Calu3 (cell line): ENCODE measurements at places on chromosomes 7 and 10. TPM values are rescaled to one million over a fixed set of nuclear protein-coding genes. Genes with fewer than 3 reads are reported as not detected.

The TRIM74 gene
- 0.33 TPM in 1 of 2 replicates, not detected in the other for total RNA-seq

- DNase-seq: no peak
Observed at GRCh38 chr7:85924062-85924461, 719.6 kb upstream of the GRM3 start.

DNA sequence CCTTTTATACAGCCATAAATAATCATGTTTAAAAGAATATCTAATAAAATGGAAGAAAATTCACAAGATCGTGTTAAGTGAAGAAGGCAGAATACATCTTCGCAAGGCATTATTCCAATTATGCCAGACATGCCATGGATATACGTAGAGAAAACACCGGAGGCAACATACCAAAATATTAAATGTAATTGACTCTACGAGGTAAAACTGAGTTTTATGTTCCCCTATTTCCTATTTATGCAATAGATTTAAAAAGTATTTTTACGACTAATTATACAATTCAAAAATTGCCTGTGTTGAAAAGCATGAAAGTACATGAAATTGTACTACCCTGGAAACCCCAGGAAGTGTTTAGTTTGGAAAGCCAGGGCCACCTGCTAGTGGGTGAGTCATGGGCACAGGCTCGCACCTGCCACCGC, 936 bp upstream of the REPIN1 start:
- DNase-seq: no peak

- DNase-seq: no peak
Observed at GRCh38 chr7:118836933-118837332, 612.4 kb downstream of the ANKRD7 start.

DNA sequence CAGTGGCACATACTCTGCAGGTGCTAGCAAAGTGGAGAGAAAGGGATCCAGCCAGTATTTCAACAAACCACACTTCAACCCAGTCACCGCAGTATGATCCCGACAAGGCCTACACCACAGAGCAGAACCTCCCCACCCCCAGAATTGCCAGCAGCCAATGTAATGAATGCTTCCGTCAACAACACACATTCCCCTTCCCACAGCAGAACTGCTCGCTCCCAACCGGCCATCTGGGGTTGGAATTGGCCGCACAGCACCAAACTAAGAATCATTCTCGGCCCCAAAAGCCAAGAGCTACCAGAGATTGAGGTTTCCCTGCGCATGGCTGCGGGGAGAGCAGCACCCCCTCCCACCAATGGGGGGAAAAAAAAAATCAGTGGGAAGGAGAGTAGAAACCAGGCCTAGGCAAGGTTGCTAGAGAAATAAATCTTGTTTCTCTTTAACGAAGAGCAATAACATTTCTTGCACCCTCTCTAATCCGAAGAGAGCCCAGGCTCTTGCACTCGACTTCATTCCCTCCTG, 1.1 kb downstream of the WASL start:
- DNase-seq: peak; percentile 72
